ENCODE measurements at places on chromosomes 1 and 21.

- DNase-seq, result no peak
Observed at GRCh38 chr1:179156026-179156425, 73.5 kb downstream of the ABL2 start.

DNA sequence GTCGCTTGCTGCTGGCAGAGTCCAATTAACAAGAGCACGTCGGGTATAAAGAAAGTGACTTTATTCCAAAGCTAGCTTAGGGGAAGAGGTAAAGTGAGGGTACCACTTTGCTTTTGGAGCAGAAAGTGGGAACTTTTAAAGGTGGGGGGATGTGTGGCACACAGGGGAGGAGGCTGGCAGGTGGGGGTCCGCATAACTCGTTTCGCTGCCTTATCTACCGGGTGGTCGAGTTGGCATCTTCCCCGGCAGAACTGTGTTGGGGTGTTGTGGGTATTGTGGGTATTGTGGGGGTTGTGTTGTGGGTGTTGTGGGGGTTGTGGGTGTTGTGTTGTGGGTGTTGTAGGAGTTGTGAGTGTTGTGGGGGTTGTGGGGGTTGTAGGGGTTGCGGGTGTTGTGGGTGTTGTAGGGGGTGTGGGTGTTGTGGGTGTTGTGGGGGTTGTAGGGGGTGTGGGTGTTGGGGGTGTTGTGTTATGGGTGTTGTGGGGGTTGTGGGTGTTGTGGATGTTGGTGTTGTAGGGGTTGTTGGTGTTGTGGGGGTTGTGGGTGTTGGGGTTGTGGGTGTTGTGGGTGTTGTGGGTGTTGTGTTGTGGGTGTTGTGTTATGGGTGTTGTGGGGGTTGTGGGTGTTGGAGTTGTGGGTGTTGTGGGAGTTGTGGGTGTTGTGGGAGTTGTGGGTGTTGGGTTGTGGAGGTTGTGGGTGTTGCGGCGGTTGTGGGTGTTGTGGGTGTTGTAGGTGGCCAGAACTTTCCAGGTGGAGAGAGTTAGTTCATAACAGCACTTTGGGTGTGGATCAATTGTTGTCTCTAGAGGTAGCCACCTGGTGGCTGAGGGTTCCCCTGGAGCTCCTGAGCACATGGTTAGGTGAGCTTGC, 52.7 kb downstream of the AGPAT3 start:
- peak; percentile 31 for DNase-seq

DNA sequence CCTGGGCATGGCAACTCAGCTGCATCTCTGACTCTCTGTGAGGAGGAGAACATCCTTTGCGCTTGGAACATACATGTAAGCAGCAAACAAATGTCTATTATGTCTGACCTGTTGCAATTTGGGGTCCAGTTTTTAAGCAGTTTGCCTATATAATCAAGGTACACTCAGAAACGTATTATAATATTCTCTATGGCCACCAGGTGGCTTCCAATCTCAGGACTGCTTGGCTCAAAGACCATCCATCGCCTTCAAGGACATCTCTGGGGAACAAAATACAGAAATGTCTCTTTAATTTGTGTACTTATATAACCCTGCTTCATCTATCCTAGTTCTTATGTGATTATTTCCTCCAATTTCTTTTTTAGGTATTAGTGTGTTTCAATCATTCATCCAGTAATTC, 227.2 kb downstream of the OLFM3 start:
- DNase-seq, result no peak

DNA sequence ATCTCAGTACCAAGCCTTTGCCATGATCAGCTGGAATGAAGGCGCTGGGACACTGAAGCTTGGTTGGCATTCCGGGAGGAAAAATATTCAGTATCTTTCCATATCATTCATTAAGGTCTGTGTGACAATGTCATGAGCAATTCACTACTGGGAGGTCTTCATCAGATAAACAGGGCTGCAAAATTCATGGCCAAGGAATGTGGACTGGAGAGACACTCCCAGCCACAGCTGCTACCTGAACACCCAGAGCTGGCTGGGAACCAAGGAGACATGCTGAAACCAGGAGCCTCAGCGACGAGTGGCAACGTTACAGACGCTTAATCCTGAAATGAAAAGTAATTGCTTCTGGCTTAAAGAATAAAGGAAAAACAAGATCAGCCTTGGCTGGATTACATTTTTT, 30.6 kb upstream of the DDAH1 start:
- no peak for DNase-seq

DNA sequence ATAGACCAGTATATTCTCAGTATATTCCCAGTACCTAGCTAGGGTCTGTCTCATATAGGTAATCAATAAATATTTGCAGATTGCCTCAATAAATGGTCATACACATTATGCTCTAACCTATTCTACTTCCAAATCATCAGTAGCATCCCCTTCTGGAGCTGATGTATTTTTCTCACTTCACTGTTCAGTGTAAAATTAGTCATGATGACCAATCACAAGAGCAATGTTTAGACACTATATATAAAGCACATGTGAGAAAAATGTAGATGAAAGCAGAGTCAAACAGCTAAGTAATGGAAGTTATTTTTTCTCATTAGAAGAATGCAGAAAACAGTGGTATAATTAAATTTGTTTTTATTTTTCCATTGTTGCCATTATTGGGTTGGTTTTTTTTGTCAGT, 34.7 kb downstream of the EPRS1 start:
- DNase-seq, result no peak

DNA sequence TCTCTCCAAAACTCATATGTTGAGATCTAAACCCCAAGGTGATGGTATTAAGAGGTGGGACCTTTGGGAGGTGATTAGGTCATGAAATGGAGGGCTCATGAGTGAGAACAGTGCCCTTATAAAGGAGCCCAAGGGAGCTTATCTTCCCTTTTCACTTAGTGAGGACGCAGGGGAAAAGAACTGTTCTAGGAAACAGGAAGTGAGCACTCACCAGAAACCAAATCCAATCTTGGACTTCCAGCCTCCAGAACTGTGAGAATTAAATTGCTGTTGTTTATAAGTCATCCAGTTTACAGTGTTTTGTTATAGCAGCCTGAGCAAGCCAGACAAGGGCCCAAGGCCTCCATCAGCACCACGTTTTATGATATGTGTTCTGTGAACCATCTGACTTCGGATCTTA, 60.3 kb upstream of the LRRC8D start:
- DNase-seq, result no peak

DNA sequence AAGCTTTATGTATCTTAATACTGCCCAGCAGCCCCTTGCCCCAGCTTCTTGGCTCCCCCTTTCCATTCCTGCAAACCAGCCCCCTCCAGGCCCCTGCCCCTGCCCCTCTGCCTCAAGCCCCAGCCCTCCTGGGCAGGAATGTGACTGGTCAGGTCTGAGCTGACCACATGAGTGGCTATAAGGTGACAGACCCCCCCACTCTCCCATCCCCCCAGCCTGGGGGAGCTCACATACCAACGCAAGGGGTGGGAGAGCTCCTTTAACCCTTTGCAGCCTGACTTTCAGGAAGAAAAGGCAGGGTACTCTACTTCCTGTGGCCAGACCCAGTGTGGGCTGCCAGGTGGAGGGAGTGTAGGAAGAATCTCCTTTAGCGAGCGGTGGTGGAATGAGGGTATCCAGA, 33.2 kb downstream of the AHDC1 start:
- DNase-seq, result no peak

DNA sequence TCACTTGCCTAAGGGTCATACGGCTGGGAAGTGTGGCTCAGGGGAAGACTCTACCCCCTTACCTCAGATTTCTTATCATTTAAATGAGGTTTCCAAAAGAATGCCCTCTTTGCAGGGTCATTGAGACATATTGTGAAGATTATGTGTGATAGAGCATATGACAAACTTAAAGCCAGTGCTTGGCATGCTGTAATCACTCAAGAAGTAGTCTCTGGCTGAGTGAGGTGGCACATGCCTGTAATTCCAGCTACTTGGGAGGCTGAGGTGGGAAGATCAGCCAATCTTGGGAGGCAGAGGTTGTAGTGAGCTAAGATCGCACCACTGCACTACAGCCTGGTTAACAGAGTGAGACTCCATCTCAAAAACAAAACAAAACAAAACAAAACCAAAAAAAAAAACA, 7.5 kb upstream of the LDLRAD2 start:
- no peak for DNase-seq

- DNase-seq, result no peak
Observed at GRCh38 chr1:41874903-41875411, 43.8 kb downstream of the HIVEP3 start.

DNA sequence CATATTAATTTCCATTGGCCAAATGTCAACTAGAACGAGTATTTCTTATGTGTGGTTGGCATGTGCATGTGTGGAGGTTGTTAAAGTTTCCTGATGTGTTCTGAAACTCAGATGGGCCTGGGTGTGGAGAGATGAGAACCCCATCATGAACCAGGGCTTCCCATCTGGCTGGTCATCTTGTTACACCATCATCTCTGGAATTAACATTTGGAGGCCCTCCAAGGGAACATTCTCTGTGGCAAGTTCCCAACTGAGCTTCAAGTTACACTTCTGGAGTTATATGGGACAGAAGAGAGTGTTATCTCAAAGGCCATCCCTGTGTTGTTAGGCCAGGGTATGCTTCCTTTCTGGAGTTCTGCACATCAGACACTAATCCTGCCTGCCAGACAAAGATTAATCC, 183.6 kb downstream of the TTLL7 start:
- no peak for DNase-seq

DNA sequence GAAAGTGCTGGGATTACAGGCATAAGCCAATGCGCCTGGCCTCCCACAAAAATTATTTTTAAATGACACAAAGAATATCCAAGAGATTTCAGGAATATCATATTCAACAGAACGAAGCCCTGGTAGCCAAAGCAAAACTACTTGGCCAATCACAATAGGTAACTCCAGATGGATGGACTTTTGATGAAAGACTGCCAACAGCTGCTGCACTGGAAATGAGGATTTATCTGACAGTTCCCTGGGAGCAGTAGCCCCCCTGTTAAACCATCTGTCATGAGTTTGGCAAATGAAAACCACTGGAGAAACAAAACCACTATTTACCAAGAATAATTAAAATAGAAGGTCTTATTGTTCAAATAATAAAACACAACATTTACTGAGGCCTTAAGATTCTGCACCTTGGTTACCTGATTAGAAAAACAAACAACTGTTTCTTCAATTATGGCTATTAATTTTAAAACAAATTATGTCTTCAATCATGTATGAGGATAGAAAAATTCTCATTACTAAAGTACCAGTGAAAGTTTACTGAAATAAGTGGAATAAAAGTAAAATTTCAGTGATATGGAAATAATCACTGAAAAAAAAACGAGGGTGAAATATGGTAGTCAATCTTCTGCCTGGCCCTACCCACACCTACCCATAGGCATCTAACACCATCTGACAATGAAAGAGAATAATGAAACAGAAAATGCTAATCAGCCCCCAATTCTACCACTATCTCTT, 34.3 kb upstream of the PSMG1 start:
- no peak for DNase-seq

- DNase-seq, result no peak
Observed at GRCh38 chr1:242002510-242002909, 3.6 kb upstream of the MAP1LC3C start.

GRCh38 chr1:19457607-19458006, 27.7 kb downstream of the CAPZB start:
- DNase-seq, result no peak

- no peak for DNase-seq
Observed at GRCh38 chr1:13516606-13517005, 2.8 kb upstream of the LRRC38 start.

DNA sequence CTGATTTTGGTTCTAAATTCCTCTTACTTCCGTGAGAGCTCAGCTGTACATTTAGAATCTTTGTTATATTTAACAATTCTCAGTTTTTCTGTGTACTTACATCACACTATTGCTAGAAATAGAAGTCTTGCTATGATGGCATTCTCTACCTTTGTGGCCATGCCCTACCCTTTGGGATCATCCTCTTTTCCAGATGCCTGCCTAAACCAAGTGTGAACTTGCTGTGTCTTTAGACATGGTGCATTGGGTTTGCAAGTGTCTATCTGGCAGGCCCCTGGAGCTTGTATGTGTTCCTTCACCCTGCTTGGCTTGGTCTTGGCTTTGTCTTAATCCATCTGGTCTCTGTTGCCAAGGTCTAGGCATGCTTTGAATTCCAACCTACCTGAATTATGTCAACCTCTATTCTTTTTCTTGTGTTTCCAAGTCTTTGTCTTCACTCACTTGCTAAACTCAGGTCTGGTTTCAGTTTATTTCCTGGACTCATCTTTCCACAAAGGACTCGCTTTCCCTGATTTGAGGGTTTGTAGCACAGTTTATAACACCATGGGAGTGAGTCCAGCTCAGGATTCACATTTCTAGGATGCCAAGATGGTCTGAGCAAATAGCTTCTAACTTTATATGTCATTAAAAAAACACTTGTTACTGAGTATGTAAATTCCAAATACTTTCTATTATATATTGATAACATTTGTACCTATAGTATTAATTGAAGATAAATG, 20.6 kb upstream of the APOBEC4 start:
- DNase-seq, result no peak

GRCh38 chr1:196309386-196309785, 298.9 kb downstream of the KCNT2 start:
- DNase-seq, result no peak

DNA sequence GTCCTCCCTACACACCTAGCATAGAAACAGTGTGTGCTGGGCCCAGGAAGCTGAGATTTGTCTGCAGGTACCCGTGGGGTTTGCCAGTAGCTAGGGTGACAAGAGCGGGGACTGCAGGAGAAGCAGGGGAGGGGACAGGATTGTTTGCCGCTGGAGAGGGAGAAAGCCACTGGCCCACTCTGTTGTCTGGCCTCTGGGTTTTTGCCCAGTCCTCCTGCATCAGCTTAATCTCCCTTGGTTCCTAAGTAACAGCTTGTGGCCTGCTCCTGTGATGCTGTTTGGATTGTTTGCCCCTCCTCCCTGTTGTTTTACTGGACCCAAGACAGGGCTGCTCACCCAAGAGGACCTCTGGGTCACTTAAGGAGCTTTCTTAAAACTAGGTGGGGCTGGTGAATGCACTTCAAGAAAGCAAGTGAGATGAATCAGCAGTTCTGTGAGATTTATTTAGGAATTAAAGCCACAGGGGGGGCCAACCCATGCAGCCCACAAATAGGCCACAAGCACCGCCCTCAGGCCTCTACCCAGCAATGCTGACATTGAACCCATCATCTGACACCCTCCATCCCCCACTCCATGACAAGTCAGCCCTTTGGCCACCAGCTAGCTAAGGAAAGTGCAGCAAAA, 142.8 kb downstream of the ZZZ3 start:
- DNase-seq, result no peak

GRCh38 chr1:192566657-192567056, 8.9 kb upstream of the RGS1 start:
- no peak for DNase-seq

DNA sequence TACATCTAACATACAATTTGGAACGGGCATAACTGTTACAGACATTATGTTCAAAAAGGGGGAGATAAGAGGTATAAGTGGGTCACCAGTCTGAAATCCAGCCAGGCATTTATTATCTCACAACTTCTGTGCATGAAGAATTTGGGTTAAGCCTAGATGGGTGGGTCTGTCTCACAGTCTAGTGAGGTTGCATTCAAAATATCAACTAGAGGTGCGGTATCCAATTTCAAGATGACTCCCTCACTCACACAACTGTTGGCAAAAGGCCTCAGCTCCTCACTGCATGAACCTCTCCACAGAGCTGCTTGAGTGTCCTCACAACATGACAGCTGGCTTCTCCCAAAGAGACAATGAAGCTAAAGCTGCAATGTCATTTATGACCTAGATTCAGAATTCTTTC, 4.7 kb downstream of the AUNIP start:
- DNase-seq, result no peak

- DNase-seq, result no peak
Observed at GRCh38 chr1:55617288-55617982, 402.3 kb upstream of the USP24 start.

GRCh38 chr1:197928849-197929336, 11.7 kb downstream of the LHX9 start:
- no peak for DNase-seq

All from natural killer cell treated with Interleukin-12 subunit alpha and Interleukin-12 subunit beta and Interleukin-15 and Interleukin-18, amount 100 ng/mL, for 72 hours (primary cell).